ENCODE measurements at places on chromosomes 4 and X. TPM values are rescaled to one million over a fixed set of nuclear protein-coding genes. Genes with fewer than 3 reads are reported as not detected.

Gene SPACA5
- not detected for total RNA-seq

Gene DBET
- not detected for total RNA-seq

GRCh38 chr4:10730590-10730989 lies 46.0 kb upstream of the CLNK start:
- DNase-seq: no peak

GRCh38 chrX:65480960-65481359 lies 53.6 kb downstream of the LAS1L start:
- DNase-seq: no peak
